ENCODE measurements at places on chromosomes 6 and 20.

GRCh38 chr20:536426-537010, 7.1 kb downstream of the CSNK2A1 start:
- DNase-seq, result no peak

- DNase-seq, result no peak
Measured at GRCh38 chr20:11718474-11719094, 199.1 kb upstream of the BTBD3 start.

- DNase-seq, result peak; percentile 72
Measured at GRCh38 chr6:112626468-112627082, 279.4 kb downstream of the RFPL4B start.

DNA sequence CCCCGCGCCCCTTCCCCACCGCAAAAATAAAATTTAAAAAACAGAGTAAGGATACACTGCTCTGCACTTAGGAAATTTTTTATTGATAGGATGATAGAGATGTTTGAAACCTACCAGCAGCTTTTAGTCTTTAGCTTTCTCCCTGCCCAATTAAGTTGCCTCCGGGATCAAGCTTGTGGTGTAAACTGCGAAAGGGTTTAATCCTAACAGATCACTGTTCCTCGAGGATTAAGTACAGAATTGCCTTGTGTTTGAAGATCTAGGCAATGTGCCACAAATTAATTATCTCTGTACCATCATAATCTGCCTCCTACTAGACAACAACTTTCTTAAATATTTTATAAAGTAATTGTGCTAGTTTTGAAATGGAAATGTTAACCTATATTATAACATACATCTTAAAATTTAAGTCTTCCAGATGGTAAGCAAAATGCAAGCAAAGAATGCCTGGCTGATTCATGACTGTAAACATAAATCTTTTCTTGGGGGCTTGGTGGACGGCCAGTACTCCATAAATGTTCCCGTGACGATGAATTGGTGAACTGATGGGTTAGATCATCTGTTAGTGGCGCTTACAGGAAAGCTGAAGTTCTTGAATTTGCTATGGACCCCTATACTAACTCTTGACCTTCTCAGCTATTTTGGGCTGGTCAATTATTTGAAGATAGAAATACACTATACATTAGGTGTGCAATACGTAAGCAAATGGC, 58.0 kb upstream of the ARHGAP18 start:
- no peak for DNase-seq

DNA sequence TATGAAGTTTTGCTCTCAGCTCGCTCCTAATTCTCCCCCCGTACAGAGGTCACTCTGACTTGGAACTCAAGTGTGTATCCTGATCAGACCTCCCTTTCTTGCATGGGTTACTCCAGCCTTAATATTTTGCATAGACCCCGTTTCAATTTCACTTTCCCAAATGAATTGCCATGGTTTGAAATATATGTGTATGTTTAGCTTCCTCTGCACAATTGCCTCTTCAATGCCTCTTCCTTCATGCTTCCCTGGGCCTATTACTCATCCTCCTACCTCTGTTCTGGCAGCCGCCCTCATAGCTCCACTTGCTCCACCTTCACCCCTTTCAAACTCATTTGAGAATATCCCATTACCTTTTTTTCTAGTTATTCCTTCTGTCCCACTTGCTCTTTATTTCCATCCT, 90.0 kb upstream of the SAMD5 start:
- no peak for DNase-seq

GRCh38 chr20:6164421-6165341, 41.9 kb upstream of the FERMT1 start:
- no peak for DNase-seq

GRCh38 chr6:35044761-35045421, 96.2 kb downstream of the TCP11 start:
- DNase-seq, result no peak

- DNase-seq, result no peak
Measured at GRCh38 chr6:83221889-83222479, 28.8 kb downstream of the RWDD2A start.

DNA sequence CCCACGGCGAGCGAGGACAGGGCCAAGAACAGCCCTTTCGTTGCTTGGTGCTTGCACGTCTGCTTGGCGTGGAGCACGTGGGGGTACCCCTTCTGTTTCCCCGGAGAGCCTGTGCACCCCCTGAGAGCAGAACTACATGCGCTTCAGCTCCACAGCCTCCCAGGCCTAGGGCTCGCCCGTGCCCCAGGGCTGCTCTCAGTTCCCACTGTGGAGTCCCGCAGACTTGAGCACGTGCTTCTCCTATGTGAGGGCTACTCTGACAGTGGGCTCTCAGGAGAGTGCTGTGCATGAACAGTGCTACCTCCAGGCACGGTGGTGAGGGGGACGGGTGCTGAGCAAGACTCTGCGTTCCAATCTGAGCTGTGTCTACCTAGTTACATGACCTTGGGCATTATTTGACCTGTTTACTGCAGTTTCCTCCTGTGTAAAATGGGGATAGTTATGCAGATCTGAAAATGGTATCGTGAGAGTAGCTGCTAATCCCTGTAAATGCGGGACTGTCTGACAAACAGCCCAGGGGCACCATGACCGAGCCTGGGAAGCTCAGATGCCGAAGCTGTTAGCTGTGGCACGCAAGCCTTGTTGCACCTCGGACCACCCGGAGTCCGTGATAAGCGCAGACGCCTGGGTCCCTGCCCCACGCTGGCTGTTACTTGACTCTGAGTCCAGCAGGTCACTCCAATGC, 82.4 kb downstream of the IRF4 start:
- DNase-seq, result no peak

DNA sequence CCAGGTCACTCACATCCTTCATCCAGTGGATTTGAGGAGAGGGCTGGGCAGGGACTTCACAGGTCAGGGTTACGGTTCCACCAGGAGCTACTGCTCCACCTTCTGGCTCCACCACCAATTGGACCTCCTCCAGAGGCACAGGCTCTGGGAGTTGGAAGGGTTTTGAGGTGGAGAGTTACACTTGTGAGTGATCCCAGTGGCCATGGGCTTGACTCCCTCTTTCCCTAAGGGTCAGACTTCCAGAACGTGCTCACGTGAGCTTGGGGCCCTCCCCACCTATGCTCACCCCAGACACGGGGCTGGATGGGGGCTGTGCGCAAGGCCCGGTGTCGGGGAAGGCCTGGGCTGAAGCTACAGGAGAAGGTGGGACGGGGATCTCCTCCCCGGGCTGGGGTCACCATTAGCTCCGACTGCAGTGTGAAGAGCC, 1.5 kb downstream of the AGER start:
- no peak for DNase-seq

DNA sequence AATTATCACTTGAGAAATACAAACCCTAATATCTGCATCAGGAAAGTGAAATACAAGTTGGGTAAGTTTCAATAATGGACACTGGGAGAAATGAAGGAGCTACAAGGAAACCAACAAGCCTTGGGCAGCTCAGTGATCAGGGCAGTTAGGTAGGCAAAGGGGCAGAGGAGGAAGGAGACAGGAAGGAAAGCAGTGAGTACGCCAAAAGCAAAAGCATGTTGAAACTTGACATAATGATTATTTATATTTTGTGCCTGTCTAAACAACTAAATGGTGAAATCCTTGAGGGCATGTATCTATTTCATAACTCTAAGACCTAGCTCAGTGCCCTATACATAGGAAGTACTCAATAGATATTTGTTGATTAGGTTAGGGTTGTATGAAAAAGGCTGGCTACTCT, 23.3 kb downstream of the PXT1 start:
- no peak for DNase-seq

DNA sequence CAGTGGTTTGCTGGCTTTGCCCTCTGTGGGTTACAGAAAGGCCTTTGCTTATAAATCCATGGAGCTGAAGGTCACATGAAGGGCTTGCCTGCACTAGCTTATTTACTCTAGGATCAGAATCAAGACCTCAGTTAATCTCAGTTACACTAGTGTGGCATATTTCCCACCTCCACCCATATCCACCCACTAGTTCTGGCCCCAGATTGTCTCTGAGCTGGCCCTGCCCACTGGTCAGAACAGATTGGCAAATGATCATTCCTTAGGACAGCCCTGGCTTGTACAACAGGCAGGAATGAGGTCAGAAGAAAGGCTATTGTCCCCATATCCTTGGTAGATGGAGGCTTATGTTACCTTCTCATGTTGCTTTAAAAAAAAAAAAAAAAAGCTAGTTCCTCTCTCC, 33.3 kb upstream of the SASH1 start:
- DNase-seq, result no peak

- DNase-seq, result no peak
Measured at GRCh38 chr6:89132057-89132456, 13.8 kb upstream of the PM20D2 start.

GRCh38 chr6:39938773-39939654, 4.8 kb upstream of the MOCS1 start:
- DNase-seq, result no peak

DNA sequence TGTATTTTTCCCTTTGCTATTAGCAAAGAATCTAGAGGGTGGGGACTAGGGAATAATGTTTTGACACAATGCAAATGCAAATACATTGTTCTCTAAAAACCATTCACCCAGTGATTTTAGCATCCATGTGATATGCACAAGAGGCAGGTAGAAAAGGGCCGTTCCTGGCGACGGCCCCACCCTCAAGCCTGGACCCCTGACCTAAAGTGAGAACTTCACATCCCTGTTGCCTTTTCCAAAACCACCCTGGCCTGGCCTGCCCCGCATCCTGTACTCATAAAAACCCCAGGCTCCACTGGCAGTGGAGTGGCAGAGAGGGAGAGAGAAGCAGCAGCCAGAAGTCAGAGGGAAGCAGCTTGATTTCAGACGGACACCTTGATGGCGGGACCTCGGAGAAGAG, 48.5 kb downstream of the MAP1LC3A start:
- DNase-seq, result no peak

GRCh38 chr6:135503703-135504475, 6.3 kb upstream of the AHI1 start:
- DNase-seq, result no peak

GRCh38 chr6:1110164-1110563, 201.7 kb upstream of the FOXQ1 start:
- no peak for DNase-seq

- no peak for DNase-seq
Measured at GRCh38 chr6:21327326-21328112, 266.0 kb upstream of the SOX4 start.

DNA sequence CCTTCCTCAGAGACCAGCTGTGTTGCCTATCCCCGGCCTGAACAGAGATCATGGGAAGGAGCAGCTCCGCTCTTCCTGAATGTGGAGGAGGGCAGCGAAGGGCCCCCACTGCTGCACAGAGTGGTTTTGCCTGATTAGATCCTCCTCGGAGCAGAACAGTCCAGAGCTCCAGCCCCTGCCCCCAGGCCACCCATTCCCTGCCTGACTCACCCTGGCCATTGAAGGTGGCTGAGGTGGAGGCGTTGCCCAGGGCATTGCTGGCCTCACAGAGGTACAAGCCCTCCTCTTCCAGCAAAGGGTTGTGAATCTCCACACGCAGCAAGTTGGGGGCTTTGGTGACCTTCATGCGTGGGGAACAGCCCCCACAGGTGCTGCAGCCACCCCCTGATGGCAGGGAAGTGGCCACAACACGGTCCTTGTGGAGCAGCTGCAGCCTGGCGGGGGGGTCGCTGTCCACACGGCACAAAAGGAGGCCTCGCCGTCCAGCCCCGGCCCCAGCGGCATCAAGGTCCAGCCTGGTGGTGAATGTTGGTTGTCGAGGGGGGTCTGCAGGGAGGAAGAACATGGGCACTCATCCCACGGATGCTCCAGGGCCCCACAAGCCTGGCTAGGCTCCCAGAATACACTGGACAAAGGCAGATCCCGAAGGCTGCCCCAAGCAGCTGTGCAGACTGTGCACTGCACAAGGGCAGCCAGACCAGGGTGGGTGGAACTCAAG, 14.7 kb downstream of the SIGLEC1 start:
- DNase-seq, result no peak

DNA sequence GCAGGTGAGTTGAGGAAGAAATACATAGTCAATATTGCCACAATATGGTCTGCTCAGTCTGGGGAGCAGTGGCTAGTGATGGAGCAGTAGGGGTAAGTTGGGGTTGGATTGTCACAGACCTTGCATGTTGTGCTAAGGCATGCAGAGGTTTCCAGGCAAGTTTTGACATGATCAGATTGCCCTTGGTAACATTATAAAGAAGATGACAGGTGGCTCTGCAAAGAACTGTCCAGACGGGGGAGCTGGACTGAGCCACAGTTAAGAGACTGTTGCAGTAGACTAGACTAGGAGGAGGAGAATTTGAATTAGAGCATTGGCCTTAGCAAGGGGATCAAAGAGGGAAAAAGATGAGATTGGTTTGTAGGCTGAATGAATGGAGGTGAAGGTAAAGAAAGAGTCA, 23.4 kb downstream of the ATRN start:
- no peak for DNase-seq

DNA sequence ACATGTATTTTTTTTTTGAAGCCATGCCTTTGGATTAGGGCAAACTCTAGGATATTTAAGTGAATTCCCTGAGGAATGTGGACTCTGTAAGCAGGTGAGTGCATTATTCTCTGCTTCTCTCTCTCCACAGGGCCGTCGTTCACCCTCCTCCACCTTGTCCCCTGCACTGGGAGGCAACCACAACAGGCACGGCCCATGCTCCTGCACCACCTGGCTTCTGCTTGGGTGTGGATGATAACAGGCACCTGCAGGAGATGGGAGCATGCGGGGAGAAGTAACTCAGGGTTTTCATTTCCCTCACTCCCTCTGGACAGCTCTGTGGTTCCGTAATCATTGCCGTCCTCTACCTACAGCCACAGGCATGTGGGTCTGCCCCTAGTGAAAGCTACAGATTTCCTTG, 43.4 kb downstream of the HLA-C start:
- no peak for DNase-seq
